ENCODE measurements at places on chromosomes 5 and 9.

DNA sequence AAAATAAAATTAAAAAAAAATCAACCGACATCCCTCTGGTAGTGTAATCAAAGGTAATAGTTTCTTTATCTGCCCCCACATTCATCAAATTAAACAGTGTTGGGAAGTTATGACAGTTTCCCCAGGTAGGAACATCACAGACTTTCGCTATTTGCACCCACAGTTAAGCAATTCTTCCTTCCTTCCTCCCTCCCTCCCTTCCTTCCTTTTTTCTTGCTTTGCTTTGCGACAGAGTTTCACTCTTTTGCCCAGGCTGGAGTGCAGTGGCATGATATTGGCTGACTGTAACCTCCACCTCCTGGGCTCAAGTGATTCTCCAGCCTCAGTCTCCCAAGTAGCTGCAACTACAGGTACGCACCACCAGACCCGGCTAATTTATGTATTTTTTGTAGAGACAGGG, 10.8 kb upstream of the BICD2 start:
- no peak for DNase-seq

DNA sequence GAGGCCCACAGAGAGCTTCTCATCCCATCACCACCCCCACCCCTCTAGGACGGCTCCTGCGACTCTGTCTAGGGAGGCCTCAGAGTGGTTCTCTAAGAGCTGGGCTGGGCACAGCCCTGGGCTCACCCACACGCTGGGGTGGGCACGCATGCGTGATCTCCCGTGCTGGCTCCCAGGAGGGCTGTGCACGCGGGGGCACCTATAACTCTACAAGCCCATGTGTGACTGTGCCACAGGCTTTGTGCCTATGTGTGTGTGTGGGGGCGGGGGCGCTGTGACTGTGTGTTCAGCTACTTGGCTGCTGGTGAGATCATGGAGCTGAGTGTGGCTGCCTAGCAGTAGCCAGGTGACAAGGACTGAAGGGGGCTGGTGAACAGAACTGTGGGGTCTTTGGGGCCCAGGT, 32.2 kb downstream of the NDUFA8 start:
- DNase-seq = no peak

GRCh38 chr5:125085797-125086505, 339.5 kb upstream of the ZNF608 start:
- DNase-seq = no peak

GRCh38 chr9:35669331-35670145, 4.2 kb upstream of the CA9 start:
- DNase-seq = no peak

GRCh38 chr9:113990975-113991471, 87.1 kb downstream of the AMBP start:
- DNase-seq = no peak
